Fibroblast of skin of scalp (primary cell): ENCODE measurements at places on chromosomes 12 and 14.

DNA sequence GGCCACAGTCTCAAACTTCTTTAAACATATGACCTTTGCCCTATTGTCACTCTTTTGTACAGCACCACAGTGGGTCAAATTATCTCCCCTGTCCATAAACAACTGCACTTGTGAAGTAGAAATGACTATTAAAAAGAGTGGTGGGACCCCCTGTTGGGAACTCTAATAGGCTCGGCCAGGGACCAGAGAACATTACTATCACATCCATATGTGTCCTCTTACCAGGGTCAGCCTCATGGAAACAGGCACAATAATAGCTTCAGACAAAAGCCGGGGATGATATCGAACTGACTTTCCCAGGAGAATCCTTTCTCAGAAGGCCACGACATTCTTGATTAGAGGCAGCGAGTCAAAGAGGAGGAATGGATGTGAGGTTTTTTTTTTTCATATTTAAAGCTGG lies 96.6 kb downstream of the NKX2-1 start:
- no peak for DNase-seq

GRCh38 chr12:64323476-64324225 lies 66.9 kb downstream of the C12orf56 start:
- peak; percentile 67 for DNase-seq

- DNase-seq: no peak
These were observed 28.6 kb downstream of the AMN start for GRCh38 chr14:102951034-102951433.

DNA sequence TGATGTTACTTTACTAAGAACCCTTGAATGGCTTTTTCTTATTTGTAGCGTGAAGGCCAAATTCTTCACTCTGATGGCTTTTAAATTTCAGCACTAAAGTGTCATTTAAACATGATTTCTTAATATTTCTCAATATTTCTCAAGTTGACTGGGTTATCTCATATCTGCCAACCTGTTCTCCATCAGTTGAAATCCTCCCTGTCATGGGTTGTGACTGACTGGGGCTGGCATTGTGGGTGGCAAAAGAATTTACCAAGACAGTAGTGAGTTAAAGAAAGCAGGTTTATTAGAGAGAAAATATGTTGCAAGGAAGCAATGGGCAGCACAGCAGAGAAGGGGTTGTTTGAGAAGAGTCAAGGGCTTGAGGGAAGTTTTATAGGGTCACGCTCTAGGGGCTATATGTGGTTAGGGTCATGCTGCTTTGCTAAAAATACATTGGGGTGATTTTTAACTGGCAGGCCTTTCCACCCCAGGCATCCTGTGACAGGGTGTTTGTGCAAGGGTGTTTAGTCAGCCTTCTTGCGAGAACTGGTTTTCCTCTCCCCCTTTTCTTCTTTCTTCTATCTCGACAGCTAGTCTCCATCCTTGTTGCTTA lies 232.8 kb upstream of the SEL1L start:
- no peak for DNase-seq

GRCh38 chr14:77032491-77032843 lies 4.0 kb upstream of the IRF2BPL start:
- DNase-seq: no peak

- DNase-seq: no peak
These were observed 1.9 kb downstream of the NKX2-1 start for GRCh38 chr14:36518031-36518585.

DNA sequence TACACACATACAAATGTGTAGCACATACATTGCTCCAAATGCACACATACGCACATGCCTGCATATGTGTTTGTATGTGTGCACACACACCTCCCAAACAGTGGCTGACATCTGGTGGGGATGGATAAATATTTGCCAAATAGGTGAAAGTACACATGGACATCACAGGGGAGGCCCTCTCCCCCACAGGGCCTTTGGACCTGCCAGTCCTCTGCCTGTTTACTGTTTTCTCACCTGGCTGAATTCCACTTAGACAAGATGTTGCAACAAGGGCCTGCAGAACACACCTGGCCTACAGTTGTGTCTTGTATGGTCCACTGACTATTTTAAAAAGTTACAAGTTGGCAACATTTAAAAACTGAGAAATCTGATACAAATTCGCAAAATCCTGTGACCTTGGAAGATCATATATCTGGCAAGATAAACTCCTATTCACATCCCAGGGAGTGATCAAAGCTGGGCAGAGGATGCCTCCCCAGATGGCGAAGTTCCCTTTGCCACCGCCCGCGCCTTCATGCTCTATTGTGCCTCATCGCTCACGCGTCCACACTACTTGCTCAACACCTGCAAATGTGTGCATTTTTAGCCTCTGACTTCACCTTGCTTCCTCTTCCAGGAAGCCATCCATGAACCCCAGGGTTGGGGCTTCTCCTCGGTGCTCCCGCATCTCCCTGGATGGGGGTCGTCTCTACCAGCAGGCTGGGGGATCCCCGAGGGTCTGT lies 118.4 kb upstream of the FZD10 start:
- DNase-seq: no peak

DNA sequence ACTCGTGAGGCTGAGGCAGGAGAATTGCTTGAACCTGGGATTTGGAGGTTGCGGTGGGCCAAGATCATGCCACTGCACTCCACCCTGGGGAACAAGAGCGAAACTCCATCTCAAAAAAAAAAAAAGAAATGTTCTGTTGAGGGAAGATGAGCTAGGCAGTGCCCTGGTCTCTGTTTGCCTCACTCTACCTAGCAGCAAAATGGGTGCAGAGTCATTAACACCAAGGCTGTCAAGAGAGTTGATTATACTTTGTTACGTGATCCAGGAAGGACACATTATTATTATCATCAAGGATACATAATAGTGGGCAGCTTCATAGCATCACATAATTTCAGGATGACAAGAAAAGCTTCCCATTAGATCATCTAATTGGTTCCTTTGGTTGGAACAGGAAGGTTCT lies 84.3 kb upstream of the MAP1LC3B2 start:
- no peak for DNase-seq

DNA sequence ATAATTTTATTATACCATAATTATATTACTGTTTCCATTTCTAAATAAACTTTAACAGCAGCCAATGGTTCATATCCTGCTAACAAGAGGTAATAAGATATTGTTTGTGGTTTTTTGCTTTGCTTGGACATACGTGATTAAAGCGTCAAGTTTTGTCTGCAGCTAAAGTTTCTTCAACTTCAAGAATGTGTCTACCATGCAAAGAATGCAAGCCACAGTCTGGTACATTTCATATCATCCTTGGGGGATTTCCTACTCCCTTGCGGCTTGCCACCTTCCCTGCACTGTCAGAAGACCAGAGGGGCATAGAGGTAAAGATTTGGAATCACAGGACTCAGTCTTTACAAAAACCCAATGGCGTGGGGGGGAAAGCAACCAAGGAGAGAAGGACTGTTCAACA lies 125.2 kb downstream of the MED13L start:
- DNase-seq: peak; percentile 87

DNA sequence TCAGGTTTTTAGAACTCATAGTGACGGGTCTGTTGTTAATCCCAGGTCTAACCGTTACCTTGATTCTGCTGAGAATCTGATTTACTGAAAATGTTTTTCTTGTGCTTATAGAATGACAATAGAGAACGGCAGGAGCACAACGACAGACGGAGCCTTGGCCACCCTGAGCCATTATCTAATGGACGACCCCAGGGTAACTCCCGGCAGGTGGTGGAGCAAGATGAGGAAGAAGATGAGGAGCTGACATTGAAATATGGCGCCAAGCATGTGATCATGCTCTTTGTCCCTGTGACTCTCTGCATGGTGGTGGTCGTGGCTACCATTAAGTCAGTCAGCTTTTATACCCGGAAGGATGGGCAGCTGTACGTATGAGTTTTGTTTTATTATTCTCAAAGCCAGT lies 34.4 kb downstream of the PSEN1 start:
- DNase-seq: no peak

DNA sequence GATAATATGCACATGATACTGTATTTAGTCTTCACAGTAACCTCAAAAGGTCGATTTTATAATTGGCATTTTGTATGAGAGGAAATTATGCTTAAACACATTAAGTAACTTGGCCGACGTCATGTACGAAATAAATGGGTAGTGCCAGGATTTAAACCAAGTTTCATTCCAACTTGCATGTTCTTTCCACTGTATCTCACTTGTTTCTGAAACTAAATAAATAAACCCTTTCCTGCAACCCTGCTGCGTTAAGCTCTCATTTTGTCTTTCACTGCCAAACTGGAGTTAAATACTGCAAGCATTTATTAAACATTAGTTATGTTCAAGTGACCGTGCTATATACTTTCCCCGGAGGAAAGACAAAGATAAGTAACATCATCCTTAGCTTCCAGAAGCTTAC lies 293.9 kb upstream of the PRKD1 start:
- DNase-seq: no peak

DNA sequence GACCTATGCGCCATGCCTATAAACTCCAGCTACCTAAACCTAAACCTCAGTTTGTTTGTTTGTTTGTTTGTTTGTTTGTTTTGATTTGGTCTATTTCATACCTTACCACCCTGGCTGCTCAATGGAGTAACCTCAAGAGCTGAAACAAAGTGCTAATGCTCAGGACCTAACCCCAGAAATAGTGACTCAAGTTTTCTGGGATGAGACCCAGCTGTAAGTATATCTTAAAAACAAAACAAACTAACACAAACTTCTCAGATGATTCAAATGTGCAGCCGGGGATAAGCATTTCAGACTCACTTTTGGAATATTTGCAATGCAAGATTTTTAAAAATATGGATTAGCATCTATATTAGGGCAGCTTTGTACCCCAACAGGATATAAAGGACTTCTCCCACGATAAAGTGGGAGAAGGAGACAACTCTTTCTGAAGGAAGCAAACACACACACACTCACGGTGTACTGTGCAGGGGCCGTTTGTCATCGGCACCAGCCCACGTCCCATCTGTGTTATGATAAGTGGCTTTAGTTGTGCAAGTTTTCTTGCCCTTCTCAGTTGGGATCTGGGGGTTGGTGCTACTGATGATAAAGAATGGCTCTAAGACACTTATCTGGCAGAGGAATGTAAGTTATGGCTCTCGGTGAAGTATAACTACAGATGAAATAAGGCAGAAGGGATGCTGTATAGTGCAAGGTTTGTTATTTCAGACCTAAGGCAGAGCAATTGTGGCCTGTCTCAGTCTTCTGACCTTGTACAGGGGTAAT lies 516.7 kb upstream of the TMEM132C start:
- DNase-seq: no peak

DNA sequence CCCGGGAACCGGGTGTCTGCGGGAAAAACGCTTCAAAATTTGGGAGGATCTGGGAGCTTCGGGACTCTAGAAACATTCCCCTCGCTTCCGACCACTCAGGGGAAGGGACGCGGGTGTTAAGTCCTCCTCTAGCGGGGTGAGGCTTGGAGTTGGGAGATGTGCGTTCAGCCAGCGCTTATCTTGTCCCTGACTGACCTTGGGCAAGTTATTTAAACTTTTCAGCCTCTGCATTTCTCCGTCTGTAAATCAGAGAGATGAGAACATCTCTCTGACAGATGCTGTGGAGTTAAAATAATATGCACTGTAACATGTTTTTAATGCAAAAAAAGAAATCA lies 76.9 kb upstream of the ANO4 start:
- no peak for DNase-seq

DNA sequence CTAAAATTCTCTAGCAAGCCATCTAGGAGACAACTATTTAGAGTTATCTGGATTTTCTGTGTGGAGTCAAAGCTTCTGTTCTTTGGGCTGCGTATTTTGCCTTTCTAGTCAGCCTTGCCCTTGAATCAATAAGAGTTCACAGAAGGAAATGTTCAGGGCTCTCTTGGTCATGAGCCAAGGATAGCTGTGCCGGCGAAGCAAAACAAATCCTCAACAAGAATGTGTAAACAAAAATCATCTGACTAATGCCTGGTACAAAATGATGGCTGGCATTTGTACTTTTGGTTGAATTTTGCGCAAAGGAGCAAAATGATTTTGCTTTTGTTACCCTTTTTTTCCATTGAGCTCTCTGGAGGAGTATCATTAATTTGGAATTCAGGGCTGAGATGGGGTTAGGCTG lies 171.1 kb downstream of the DACT1 start:
- DNase-seq: peak; percentile 67

GRCh38 chr14:38121320-38122020 lies 86.2 kb upstream of the SSTR1 start:
- no peak for DNase-seq

- DNase-seq: no peak
These were observed 49.1 kb downstream of the B4GALNT3 start for GRCh38 chr12:508795-509194.

- peak; percentile 49 for DNase-seq
These were observed 16.4 kb downstream of the NAV3 start for GRCh38 chr12:77847060-77847541.

DNA sequence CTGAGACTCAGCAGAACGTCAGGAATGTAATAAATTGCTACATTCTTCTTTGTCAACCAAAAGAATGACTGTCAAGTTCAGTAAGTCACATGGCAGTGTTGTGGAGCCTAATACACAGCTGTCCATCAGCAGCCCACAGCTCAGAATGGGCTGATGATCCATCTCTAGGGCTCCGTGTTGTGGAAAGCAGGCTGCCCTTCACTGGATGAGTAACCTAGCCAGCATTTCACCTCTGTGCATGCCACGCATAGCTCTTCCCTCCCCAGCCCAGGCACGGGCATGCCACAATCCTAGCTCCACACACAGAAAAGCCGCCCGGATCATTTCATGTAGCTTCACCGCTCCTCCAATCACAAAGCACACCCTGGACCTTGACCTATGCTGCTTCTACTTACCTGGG lies 878.0 kb upstream of the TMEM132C start:
- no peak for DNase-seq

DNA sequence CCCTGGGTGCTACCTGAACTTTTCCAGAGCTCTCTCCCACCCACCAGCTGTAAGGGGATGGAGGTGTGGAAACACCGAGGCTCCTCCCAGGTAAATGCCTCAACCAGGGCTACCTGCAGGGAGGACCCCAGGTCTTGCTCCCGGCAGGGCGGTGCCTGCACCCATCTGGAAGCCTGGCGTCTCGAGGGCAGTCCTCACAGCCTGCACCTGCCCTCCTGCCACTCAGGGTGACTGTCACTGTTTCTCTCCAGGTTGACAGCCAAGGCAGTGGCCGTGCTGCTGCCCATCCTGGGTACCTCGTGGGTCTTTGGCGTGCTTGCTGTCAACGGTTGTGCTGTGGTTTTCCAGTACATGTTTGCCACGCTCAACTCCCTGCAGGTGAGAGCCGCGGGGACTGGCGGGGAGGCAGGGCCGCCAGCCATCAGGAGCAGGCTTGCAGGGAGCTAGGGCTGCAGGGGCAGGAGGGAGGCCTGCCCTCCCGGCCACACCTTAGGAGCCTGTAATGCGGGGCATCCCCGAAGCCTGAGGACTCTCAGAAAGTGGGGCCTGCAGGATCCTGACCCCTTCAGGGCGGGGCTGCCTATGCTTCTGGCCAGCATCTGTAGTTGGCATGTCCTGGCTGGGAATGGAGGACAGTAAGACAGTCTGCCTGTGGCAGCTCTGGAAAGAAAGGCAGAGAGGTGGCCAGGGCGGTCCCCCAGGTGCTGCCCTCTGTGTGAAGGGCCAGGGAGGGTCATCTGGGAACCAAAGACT lies 182.3 kb downstream of the ADGRD1 start:
- DNase-seq: no peak

GRCh38 chr12:96445691-96446583 lies 43.4 kb upstream of the CFAP54 start:
- peak; percentile 70 for DNase-seq

GRCh38 chr12:14186193-14186502 lies 179.3 kb upstream of the ATF7IP start:
- no peak for DNase-seq
